ENCODE measurements at places on chromosomes 11 and 22.

DNA sequence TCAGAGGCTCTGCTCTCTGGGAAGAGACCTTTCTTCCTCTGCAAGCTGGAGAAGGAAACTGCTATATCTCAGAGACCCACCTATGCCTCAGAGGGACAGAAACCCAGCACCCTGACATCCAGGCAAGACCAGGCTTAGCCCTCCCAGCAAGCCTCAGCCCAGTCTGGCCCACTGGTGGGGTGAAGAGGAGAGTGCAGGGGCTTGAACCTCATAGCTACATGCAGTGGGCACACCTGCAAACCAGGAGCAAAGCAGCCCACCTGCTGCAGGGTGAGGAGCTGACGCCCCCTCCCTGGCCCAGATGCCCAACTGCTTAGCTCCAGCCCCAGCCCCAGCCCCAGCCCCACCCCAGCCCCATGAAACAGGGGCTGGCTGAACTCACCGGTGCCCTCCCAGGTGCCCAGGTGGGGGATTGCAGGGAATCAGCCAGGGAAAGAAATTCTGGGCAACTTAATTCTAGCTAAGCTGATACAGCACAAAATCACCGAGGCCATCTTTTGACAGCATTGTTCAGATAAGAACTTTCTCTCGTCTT lies 246.8 kb downstream of the BUD13 start:
- DNase-seq: no peak

GRCh38 chr22:25007444-25008106 lies 55.1 kb downstream of the KIAA1671 start:
- no peak for DNase-seq

- DNase-seq: no peak
Measured at GRCh38 chr11:30016588-30017363, at the start of gene KCNA4. TSS of gene KCNA4 (minus strand) at chr11:30017030. CDS start at chr11:30012678, 4,352 bp downstream.

DNA sequence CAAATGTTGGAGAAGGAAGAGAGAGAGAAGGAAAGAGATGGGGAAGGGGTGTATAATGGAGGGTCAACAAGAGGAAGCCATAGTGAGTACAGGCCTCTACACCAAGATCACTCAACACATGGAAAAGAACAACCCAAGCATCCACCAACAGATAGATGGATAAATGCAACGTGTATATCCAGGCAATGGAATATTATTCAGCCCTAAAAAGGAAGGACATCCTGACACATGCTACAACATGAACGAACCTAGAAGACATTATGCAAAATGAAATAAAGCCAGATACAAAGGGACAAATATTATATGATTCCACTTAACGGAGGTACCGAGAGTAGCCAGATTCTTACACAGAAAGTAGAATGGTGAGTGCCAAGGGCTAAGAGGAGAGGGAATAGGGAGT lies 59.3 kb downstream of the NRXN2 start:
- no peak for DNase-seq

DNA sequence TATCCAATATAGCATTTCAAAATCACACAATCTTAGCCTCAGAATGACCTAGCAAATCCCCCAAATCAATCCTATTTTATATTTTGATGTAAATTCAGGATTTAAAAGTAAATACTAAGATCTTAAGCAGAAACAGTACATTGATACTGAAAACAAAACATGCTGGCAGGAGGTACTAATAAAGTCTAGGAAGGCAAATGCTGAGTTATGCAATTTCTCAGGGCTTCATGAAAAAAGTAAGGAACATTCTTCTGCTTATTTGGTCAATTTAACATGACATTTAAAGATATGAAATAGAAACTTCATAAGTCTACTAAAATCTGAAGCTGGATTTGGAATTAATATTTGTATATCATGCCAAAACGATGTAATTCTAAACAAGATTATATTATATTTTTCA lies 153.3 kb downstream of the SWAP70 start:
- DNase-seq: no peak

DNA sequence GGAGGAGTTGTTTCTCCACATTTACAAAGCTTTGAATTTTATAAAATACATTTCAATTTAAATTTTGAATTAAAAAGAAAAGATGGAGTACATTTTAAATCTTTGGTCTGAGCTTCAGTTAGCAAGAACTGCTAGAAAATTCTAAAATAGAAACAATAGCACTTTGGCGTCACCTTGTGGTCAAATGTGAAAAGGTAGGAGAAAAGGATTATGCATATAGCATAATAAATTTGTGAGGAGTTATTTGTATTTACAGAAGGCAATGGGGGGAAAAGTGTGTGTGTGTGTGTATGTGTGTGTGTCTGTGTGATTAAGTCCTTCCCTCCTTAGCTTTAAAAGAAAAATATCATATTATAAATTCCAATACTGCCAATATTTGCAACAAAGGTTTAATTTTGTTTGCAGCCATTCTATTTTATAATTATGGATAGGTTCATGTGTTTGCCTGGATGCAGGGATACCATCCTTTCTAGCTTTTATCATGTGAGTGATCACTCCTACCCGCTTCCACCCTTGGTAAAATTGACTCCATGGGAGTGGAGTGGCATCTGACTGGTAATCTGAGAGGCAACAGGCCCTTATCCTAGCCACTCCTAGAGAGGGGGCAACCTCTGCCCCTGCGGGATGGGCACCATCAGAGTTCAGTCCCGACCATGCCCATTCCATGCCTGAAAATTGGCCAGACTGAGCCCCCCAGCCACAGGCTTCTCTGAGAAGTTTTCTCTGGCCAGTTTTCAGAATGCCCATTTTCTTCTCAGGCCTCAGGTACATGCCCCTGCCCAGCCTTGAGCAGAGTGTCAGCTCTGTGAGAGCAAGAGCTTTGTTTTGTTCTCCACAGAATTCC lies 13.6 kb upstream of the LGR4 start:
- DNase-seq: peak; percentile 77

DNA sequence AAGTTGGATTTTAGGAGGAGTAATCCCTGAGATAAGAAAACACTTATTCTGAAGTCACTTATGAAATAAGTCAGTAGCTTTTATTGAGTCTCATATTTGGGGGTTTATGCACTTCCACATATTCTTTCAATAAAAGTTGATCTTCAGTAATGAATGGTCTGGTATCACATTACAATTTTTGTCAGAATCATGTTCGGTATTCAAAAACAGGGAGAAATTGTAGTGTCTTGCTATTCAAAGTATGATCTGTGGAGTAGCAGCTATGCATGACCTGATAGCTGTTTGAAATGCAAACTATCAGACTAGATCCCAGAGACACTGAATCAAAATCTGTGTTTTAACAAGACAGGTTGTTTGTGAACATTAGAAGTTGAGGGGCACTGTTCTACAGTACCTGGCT lies 857.6 kb downstream of the METTL15 start:
- DNase-seq: no peak

DNA sequence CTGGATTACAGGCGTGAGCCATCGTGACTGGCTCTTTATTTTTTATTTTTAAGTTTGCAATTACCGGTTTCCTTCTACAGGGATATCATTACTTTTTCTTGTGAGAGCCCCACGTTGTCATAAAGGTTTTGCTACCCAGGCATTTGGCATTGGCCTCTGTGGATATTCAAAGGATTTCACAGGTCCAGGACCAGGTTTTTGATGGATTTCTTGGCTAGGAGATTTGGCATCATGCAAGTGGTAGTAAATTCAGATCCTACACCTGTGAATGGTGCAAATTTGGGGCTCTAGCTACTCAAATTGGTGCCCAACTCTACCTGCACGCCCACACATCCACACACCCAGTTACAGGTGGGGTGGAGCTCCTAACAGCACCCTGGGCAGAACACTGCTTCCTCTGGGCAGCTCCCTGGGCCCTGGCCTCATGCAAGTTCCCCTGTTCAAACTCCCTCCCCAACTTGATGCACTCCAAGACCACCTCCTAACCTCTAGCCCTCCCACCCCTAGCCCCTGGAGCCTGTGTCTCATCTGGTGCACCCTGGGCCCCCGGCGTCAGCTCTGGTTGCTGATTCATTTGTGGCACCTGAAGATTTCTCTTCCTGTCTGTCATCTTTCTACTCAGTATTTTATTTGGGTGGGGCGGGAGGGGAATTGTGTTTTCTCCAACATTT lies 9.3 kb upstream of the MRGPRD start:
- no peak for DNase-seq

DNA sequence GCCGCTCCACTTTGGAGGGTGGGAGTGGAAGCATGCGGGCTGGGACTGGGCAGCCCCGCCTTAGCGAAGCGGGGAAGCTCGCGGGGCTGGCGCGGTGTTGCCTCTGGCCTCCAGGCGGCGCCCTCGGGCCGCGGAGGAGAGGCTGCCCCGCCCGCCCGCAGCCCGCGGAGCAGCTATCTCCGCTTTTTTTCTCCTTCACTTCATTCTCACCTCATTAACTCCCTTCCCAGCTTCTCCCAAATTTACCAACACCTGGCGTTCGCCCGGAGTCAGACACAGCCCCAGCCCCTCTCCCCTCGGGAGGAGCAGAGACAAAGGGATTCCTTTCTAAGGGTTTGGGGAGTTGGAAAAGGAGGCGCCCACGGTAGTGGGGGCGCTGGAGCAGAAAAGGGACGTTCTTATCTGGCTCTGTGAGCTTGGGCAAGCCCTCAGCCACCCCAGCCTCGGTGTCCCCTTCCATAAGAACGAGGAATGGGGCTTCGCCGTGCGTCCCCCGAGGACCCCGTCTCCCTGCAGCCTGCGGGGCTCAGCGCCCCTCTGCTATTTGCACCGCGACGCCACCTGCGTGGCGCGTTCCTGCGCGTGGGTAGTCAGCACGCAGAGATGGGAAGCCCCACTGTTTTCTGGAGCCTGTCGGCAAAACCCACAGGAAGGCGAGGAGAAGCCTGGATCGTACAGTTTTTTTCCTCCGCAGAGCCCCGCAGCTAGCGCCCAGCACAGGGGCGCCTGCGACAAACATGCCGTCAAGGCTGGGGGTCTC lies 1.5 kb upstream of the WNT11 start:
- peak; percentile 84 for DNase-seq

DNA sequence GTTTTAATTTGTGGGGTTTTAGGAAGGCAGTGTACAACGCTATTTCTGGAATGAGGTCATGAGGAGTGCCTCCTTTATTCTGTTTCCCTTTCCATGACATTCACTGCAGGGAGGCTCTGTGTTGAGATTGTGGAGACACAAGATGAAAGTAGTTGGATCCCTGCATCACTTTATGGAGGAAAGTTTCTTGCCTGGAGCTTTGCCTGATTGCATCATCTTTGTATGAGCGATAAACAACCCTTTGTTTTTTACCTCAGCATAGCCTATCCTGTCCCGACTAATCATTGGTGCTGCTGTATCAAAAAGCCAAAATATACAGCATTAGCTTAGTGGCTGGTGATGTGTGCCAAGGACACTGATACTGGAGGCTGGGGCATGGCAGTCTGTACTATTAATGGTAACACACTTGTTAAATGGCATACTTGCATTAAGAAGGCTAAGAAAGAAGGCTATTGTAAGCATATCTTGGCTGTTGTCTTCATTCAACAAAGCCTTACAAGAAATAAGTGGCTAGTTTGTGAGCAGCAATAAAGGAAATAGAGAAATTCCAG lies 31.2 kb upstream of the SLC5A4 start:
- DNase-seq: no peak

- no peak for DNase-seq
Measured at GRCh38 chr22:46727813-46728364, 10.2 kb downstream of the CERK start.

DNA sequence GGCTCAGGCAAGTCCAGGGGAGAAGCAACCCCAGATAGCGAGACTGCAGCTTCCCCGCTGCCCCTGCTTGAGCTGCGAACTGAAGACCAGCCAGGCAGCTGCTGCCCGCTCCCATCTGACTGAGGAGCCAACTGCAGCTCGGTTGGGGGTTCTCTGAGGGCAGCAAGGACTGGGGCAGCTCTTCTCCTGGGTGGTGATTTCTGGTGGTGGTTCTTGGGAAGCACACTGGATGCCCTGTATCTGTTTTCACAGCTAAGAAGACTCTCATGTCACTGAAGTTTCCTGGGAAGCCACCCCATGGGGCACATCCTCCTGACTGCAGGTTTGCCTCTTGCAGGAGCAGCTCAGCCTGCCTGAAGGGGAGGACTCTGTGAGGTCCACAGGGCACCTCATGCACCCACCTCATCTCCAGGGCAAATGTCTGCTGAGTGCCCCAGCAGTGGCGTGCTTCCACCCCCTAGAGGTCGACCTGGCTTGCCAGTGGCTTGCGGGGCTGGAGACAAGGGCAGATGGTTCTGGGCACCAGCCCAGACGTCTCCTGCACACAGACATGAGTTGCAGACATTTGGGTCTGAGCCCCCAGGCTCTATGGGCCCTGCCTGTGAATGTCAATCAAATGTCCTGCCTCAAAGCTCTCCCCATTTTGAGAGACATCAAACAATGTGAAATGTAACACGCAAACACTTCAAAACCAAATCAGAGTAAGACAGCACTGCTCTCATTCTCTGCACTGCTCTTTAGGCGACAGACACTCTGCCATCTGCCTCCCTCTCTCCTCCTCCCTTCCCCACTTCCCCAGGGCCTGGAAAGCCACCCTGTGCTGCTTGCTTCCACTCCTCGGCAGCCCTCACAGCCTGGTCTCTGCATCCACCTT lies 800.9 kb downstream of the BRD1 start:
- DNase-seq: no peak

DNA sequence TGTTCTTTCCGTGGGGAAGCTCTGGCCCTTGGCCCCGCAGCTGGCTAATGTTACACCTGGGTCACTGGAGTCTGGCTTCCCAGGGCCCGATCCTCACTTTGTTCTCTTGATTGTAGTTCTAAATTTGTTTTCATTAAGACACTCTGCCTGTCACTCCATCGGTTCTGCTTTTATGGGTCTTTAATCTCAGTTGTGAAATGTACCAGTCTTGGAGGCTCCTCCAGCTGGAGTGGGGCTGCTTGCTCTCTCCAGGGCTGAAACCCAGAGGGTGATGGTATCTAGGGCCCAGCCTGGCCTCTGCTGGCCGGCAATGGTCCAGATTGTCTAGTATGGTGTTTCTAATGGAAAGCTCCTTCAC lies 352.9 kb downstream of the TENM4 start:
- no peak for DNase-seq

DNA sequence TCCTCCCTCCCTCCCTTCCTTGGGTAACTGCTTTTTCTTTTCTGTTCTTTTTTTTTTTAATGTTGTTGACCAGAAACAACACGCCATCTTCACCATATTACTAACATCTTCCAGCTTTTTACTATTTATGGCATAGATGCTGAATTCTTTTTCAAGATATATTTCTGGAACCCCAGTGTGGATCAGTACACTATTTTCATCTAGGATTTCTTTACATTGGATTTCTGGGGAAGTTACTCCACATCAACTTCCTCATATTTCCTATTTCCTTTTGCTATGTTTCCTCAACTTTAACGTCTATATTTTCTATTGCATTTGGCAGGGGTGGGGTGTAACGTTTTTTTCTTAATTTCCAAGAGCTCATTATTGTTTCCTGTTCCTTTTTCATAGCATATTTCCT lies 7.0 kb downstream of the PGM2L1 start:
- no peak for DNase-seq

DNA sequence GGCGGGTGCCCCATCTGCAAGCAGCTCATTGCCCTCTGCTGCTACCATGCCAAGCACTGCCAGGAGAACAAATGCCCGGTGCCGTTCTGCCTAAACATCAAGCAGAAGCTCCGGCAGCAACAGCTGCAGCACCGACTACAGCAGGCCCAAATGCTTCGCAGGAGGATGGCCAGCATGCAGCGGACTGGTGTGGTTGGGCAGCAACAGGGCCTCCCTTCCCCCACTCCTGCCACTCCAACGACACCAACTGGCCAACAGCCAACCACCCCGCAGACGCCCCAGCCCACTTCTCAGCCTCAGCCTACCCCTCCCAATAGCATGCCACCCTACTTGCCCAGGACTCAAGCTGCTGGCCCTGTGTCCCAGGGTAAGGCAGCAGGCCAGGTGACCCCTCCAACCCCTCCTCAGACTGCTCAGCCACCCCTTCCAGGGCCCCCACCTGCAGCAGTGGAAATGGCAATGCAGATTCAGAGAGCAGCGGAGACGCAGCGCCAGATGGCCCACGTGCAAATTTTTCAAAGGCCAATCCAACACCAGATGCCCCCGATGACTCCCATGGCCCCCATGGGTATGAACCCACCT lies 28.0 kb upstream of the L3MBTL2 start:
- DNase-seq: no peak
